H1 (cell line): ENCODE measurements at places on chromosomes 2 and 18. TPM values are rescaled to one million over a fixed set of nuclear protein-coding genes. Genes with fewer than 3 reads are reported as not detected.

Gene STRN
- 38.9 and 47.0 TPM in 2 replicates for total RNA-seq

Gene EPG5
- 18.3 and 18.6 TPM in 2 replicates for total RNA-seq

Gene PDE11A
- 0.19 and 0.36 TPM in 2 replicates for total RNA-seq

Gene SCRN3
- 6.8 and 7.4 TPM in 2 replicates for total RNA-seq
